ENCODE measurements at places on chromosomes 3 and 15. TPM values are rescaled to one million over a fixed set of nuclear protein-coding genes. Genes with fewer than 3 reads are reported as not detected.
A peak's percentile ranks its signal among the peaks of the same experiment; 100 is the strongest.

The VGLL3 gene
- polyA plus RNA-seq, result 11.4 TPM

The CDCP1 gene
- polyA plus RNA-seq, result 8.4 TPM

The CHRD gene
- not detected for polyA plus RNA-seq

The HRG gene
- not detected for polyA plus RNA-seq

The FAM81A gene
- polyA plus RNA-seq, result 7.1 TPM

DNA sequence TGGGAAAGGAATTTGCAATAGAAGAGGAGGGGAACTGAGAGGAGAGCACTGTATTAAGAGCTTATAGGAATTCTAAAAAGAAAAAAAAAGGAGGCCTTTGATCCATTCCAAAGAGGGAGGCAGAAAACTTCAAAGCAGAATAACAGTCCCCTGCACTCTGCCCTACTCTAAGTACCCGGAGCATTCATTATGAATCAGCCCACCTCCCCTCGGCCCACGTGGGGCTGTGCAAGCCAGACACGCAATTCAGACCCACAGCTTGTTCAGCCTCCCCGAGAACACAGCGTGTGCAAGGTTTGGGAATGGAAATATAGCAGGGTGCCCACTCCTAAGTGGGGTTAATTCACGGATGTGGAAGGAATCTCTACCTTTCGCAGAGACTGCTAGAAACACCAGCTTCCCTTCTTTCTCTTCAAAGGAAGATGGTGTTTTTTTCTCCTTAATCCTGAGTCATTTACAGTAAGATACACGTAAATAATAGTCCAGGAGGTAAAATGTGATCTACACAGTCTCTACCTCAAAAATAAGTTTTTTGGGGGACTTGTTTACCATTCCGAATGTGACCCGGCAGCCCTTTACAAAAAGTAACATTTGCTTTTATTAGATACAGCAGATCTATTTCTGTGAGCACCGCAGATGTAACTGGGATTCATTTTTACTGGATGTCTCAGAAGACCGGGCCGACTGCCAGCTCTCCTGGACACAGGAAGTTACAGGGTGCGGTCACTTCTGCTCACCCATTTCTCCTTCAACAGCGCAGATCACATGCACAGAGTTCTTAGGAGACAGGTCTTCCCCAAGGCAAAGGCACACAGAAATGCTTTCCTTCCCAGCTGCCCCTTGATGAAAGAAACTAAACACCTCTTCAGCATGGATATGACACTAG, 768.5 kb upstream of the CFAP20DC start:
- DNase-seq, result peak; percentile 19
- H3K27ac ChIP-seq, result peak overlapping the region; percentile 51
- H3K36me3 ChIP-seq, result no peaks in the 10 kb centered on the region
- no peaks in the 10 kb centered on the region for H3K27me3 ChIP-seq
- no peaks in the 10 kb centered on the region for H3K4me1 ChIP-seq
- H3K4me3 ChIP-seq, result no peak overlapping the region

GRCh38 chr3:14305324-14305723, 97.1 kb upstream of the SLC6A6 start:
- no peaks in the 10 kb centered on the region for H3K36me3 ChIP-seq
- peaks cover 15% of the 10 kb centered on the region for H3K4me1 ChIP-seq
- H3K4me3 ChIP-seq, result no peak overlapping the region
- no peak overlapping the region for H3K27ac ChIP-seq
- peaks cover 3% of the 10 kb centered on the region for H3K27me3 ChIP-seq
- DNase-seq, result no peak

DNA sequence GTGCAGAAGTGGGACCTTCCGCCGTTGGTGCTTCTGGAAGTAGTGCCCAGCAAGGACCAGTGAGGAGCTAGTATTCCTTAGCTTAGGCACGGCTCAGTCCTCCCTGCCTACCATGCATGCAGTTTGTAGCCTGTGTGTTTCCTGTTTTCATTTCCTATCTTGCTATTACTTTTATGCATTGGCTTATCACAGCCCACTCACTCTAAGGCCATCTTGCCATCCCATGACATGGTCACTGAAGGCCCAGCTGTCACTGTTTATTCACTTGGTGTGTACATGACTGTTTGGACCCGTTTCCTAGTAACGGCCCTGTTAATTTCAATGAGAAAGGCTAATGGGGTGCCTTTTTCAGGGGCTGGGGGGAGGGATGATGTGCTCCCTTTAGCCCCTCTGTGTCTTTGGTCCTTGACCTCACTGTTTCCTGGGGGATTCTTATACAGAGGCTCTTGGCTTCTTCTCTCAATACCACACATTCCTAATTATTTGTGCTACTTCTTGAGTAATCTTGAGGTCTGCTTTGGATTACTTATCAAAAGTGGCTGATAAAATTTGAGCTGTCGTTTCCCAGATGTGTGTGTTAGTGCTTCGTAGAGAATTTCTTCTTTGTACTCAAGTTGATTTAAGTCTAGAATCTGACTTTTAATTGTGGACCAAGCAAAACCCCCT, 24.5 kb upstream of the TRAK1 start:
- H3K4me1 ChIP-seq, result peaks cover 9% of the 10 kb centered on the region
- no peaks in the 10 kb centered on the region for H3K27me3 ChIP-seq
- no peak overlapping the region for H3K4me3 ChIP-seq
- DNase-seq, result peak; percentile 71

- no peaks in the 10 kb centered on the region for H3K36me3 ChIP-seq
- no peak for DNase-seq
- no peak overlapping the region for H3K27ac ChIP-seq
- no peaks in the 10 kb centered on the region for H3K4me1 ChIP-seq
- H3K4me3 ChIP-seq, result no peak overlapping the region
These were observed 58.7 kb downstream of the WNT7A start for GRCh38 chr3:13821126-13821525.

DNA sequence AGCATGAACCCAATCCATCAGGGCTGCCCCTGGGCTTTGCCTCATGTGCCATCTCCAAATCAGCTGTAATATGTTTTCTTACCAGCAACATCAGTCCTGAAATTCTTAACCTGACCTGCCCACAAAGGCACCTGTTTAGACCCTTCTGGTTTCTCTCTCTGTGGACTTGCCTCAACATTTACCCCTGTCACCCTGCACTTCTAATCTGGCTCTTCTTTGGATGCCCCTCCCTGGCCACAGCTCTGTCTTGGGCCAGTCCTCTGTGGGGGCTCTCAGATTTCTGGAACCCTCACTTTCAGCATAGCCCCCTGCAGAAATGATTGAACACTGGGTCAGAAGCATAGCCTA, 168.7 kb upstream of the STAC start:
- H3K27ac ChIP-seq, result no peak overlapping the region
- H3K4me3 ChIP-seq, result no peak overlapping the region
- H3K4me1 ChIP-seq, result no peaks in the 10 kb centered on the region
- DNase-seq, result no peak
- no peaks in the 10 kb centered on the region for H3K27me3 ChIP-seq

GRCh38 chr3:12328132-12328836, 39.4 kb downstream of the PPARG start:
- peaks cover 3% of the 10 kb centered on the region for H3K36me3 ChIP-seq
- no peak for DNase-seq
- H3K4me1 ChIP-seq, result no peaks in the 10 kb centered on the region
- H3K4me3 ChIP-seq, result no peak overlapping the region
- H3K27ac ChIP-seq, result no peak overlapping the region

- no peaks in the 10 kb centered on the region for H3K36me3 ChIP-seq
- no peak overlapping the region for H3K27ac ChIP-seq
- H3K27me3 ChIP-seq, result no peaks in the 10 kb centered on the region
- no peak for DNase-seq
- H3K4me1 ChIP-seq, result no peaks in the 10 kb centered on the region
These were observed 48.0 kb upstream of the KLF13 start for GRCh38 chr15:31278544-31279220.

GRCh38 chr3:123405936-123406510, 42.9 kb downstream of the ADCY5 start:
- H3K36me3 ChIP-seq, result no peaks in the 10 kb centered on the region
- H3K4me1 ChIP-seq, result peaks cover 7% of the 10 kb centered on the region
- H3K27me3 ChIP-seq, result no peaks in the 10 kb centered on the region

DNA sequence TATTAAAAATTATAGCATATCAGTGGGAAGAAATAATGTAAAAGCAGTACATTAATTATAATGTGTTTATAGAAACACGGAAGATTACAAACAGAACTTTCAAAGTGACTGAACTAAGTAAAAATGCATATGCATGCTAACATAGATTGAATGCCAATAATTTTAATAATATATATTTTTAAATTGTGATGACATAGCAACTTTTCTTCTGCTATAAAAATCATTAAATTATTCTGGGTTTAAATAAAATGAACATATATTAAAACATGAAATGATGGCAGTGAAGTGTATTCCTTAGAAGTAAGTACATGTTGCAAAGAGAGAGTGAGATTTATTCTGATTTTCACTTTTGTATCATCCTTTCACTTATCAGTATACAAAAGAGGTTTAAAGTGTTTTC, 128.9 kb downstream of the CHL1 start:
- no peak overlapping the region for H3K4me3 ChIP-seq
- no peak overlapping the region for H3K27ac ChIP-seq
- no peaks in the 10 kb centered on the region for H3K36me3 ChIP-seq
- no peak for DNase-seq
- no peaks in the 10 kb centered on the region for H3K27me3 ChIP-seq

DNA sequence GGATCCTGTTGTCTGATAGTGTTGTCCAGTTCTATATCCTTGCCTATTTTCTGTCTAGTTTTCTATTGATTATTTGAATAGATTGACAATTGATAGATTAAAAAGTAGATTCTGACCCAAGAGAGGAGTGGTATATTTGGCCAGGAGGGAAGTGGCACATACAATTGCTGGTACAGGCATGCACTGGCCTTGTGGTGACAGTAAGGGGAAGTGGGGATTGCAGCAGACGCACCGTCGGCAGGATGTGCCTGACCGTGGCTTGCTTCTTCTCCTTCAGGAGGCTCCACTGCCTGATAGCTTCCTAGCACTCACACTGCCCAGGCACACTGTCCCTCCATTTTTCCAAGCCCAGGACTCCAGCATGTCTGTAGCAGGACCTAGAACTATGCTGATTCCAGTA, 10.5 kb downstream of the GABRG3 start:
- H3K27ac ChIP-seq, result no peak overlapping the region
- H3K4me3 ChIP-seq, result no peak overlapping the region
- no peaks in the 10 kb centered on the region for H3K27me3 ChIP-seq

- no peak for DNase-seq
- H3K36me3 ChIP-seq, result no peaks in the 10 kb centered on the region
- H3K27ac ChIP-seq, result no peak overlapping the region
- H3K27me3 ChIP-seq, result no peaks in the 10 kb centered on the region
- H3K4me1 ChIP-seq, result peaks cover 7% of the 10 kb centered on the region
- H3K4me3 ChIP-seq, result no peak overlapping the region
These were observed 86.1 kb downstream of the CCNL1 start for GRCh38 chr3:157073810-157074209.

DNA sequence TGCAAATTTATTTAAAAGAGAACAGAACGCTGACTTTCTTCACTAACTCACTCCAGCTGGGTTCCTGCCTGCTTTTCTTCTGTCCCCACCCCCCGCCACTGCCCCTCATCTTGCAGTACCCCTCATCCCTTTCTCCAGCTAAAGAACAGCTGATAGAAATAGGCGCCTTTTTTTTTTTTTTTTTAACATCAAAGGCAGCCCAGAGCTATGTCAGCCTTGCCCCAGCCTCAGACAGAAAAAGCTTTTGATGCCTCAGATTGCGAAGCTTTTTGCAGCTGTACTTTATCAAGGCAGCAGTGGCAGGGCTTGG, 1.8 kb downstream of the CADPS start:
- peak overlapping the region; percentile 58 for H3K4me3 ChIP-seq
- peaks cover 5% of the 10 kb centered on the region for H3K4me1 ChIP-seq
- DNase-seq, result no peak
- peaks cover 2% of the 10 kb centered on the region for H3K27me3 ChIP-seq

- H3K4me1 ChIP-seq, result peaks cover 5% of the 10 kb centered on the region
- no peak overlapping the region for H3K27ac ChIP-seq
- DNase-seq, result no peak
- no peaks in the 10 kb centered on the region for H3K27me3 ChIP-seq
- H3K36me3 ChIP-seq, result no peaks in the 10 kb centered on the region
These were observed 114.6 kb downstream of the SHQ1 start for GRCh38 chr3:72733676-72734075.

- H3K4me1 ChIP-seq, result no peaks in the 10 kb centered on the region
- no peak overlapping the region for H3K27ac ChIP-seq
- H3K36me3 ChIP-seq, result no peaks in the 10 kb centered on the region
- DNase-seq, result no peak
- H3K27me3 ChIP-seq, result no peaks in the 10 kb centered on the region
These were observed 7.4 kb upstream of the FNDC3B start for GRCh38 chr3:172031996-172032395.

DNA sequence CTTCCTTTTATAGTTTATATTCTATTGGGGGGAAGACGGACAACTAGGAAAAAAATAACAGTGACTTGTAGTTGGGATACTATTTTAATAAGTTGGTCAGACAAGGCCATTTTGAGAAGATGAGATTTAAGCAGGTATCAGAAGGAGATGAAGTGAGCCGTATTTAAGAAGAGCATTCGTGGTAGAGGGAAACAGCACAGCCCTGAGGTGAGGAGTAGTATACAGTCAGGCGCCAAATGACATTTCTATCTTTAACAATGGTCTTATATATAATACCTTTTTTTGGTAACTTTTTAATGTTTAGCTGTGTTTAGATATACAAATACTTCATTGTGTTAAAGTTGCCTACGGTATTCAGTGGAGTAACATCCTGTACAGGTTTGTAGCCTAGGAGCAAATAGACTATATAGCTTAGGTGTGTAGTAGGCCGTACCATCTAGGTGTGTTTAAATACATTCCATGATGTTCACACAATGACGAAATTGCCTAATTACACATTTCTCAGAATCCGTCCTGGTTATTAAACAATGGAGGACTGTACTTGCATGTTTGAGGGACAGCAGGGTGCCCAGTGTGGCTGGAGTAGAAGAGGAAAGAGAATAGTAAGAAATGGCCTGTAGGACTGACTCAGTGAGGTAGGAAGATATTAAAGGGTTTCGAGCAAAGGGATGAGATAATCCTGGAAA, 1.6 kb downstream of the NKTR start:
- H3K36me3 ChIP-seq, result peaks cover 15% of the 10 kb centered on the region
- peaks cover 3% of the 10 kb centered on the region for H3K4me1 ChIP-seq
- peak; percentile 45 for DNase-seq
- no peak overlapping the region for H3K4me3 ChIP-seq

DNA sequence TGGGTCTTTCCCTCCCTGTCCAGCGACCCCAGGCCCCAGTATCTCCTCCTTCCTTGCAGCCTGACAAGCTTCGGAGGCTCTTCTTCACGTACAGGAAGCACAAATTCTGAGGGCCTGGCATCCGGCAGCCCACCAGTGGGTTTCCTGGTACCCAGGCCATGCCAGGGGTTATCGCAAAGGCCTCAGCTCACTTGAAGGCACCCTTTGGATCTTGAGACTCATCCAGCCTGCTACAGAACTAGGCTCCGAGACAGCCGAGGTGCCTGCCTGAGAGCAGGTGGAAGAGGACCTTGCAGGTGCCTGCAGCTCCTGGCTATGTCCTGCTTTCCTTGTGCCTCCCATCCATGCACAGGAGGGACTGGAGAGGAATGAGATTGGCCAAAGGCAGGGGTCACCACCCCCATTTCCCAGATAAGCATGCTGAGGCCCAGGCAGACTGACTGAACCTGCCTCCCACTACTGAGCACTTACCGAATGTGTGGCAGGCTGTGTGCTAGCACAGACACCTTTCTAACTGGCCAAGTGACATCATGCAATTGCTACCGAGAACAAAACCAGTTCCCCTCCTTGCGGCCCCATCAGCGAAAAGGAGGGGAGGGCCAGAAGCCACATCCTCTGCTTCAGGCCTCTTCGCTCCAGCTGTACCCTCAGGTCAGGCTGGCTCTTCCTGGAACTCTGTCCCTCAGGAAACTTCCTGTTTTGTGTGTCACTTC, 11.2 kb downstream of the SH2D7 start:
- DNase-seq, result no peak
- H3K27me3 ChIP-seq, result no peaks in the 10 kb centered on the region
- H3K27ac ChIP-seq, result no peak overlapping the region

Data from small intestine (tissue), 16 donors.